DMS153 (cell line): ENCODE measurements at places on chromosomes 3 and 15.

DNA sequence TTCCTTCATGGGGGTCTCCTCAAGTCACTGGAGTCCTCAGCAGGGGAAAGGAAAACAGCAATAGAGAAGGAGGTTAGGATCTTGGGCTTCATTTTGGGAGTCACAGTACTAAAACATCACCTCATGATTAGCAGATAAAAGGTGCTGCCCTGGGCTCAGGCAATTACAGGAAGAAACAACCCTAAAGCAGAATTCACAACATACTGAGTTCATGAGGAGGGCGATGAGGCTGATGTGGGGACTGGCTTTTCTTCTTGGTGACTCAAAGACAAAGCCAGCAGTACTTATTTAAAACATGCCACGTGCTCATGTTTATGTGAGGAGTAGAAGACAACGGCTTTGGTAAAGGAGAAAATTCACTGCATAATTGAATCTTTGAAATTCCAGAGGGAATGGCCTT is 822.3 kb upstream of the CFAP20DC start:
- no peak for DNase-seq

- DNase-seq, result no peak
Observed at GRCh38 chr3:126816298-126816697, 112.3 kb downstream of the CHCHD6 start.

GRCh38 chr15:51837792-51838251 is 8.4 kb downstream of the TMOD3 start:
- no peak for DNase-seq

DNA sequence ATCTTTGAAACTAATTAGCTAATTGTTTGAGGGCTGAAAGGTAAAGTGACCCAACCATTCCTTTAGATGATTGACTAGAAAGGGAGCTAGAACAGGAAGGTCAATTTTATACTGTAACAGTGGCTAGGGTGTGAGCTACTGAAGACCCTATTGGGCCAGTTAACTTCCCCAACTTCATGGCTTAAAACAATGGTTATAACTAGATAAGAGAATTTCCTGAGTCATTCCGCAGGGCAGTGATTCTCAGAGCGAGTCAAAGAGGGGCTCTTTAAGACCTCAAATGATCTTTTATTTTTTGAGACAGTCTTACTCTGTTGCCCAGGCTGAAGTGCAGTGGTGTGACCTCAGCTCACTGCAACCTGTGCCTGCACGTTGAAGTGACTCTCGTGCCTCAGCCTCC is 33.7 kb upstream of the TTBK2 start:
- no peak for DNase-seq

GRCh38 chr3:32406486-32407408 is 15.1 kb downstream of the CMTM7 start:
- no peak for DNase-seq

DNA sequence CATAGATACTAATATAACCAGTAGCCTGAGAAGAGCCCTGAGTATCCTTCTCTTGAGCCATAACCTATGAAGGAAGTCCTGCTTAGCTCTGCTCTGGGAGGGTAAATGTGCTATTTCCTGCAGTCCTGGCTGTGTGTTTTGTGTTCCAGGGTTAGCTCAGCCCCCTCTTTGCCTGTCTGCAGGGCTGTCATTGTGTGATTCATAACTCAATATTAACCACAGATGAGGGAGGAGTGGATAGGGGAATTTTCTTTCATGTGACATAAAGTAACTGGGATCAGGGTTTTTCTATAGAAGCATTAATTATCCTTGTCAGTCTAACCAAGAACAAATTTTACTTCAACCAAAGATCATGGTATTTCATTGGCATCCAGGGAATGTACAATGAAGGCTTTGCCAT is 183.3 kb upstream of the ZBTB20 start:
- peak; percentile 14 for DNase-seq

GRCh38 chr3:111605493-111605892 is 10.3 kb upstream of the ZBED2 start:
- DNase-seq, result no peak

- no peak for DNase-seq
Observed at GRCh38 chr15:63380808-63381282, 801 bp downstream of the CA12 start.

DNA sequence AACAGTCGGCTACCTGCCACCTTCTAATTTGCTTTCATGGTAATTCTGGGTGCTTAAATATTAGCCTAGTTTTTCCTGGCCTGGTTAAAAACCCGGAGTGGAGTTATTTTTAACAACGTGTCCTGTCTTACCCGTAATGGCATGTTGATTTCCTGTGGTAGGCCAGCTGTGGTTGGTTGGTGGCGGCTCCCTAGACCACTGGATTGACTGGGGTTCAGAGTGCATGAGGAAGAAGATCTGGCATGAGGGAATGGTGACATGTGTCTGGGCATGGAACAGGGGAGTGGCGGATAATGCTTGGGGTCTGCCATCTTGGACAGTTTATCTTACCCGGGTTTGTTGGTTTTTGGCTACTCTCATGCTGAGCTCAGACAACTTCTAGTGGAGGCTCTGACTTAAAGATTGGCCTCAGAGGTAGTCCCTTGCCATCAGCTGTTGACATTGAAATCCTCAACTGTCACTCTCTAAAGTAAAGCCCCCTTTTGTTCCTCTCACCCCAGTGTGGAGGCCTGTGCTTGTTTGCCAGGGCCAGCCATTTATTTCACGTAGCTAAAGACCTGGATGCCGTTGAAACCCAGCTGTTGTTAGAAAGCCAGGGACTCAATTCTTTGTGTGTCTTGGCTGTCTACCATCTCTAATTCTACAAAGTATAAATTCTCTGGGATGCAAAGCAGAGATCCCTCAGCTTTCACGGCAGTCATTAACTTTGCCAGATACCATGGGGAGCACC is 81.6 kb downstream of the DNASE1L3 start:
- no peak for DNase-seq
